ENCODE measurements at places on chromosomes 7 and 10.
A peak's percentile ranks its signal among the peaks of the same experiment; 100 is the strongest.

DNA sequence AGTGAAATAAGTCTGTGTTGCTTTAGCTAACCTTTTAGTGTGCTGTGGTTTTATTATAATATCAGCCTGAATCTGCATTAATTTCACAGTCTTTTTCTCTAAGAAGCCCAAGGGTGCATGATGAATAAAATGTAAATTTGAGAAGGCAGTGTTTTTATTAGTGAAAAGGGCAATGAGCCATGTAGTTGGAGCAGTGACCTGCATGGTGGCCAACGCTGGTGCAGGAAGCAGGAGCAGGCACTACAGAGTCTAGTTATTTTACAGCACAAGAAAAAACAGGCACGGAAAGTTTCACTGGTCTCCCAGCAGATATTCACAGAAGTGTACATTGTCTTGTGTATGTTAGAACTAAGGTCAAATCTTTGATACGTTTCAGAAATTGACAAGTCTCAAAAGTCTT lies 247.8 kb downstream of the CELF2 start:
- H3K36me3 ChIP-seq, result no peaks in the 10 kb centered on the region
- no peak overlapping the region for H3K27ac ChIP-seq

DNA sequence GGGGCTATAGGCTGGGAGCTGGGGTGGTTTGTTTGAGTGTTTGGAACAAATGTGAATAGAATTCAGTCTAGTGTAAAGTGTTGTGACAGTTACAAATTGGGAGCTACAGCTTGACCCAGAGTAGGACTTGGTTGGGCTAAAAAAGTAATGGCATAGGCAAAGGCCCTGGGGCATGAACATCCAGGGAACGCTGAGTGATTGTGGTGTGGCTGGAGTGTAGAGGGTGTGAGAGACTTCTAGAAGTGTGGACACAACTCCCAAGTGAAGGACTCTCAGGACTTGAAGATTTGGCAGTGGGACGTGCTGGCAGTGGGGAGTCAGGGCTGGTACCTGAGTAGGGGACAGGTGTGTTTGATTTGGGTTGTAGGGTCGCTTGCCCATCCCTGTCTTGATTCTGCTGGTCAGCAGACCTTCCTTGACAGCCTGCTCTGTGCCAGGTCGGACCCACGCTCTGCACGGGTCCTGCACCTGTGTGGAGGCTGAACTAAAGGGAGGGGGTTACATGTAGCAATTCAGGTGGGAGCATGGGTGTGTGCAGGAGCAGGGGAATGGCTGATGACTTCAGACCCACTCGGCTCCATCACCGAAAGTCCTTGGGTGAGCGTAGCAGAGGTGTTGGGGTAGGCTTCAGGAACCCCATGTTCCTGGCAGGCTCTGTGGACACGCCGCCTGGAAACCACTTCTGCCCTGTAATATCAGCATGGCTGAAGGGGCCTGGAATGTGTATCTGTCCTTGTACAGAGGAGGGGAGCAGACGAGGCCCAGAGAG lies 43.3 kb downstream of the ZMIZ1 start:
- no peak overlapping the region for H3K27ac ChIP-seq
- H3K4me1 ChIP-seq, result peaks cover 20% of the 10 kb centered on the region
- DNase-seq, result no peak
- no peak overlapping the region for H3K4me3 ChIP-seq

GRCh38 chr7:15035814-15036213 lies 133.3 kb upstream of the DGKB start:
- H3K4me3 ChIP-seq, result no peak overlapping the region
- no peaks in the 10 kb centered on the region for H3K27me3 ChIP-seq
- no peak overlapping the region for H3K27ac ChIP-seq
- no peak for DNase-seq
- no peaks in the 10 kb centered on the region for H3K4me1 ChIP-seq
- H3K36me3 ChIP-seq, result no peaks in the 10 kb centered on the region

DNA sequence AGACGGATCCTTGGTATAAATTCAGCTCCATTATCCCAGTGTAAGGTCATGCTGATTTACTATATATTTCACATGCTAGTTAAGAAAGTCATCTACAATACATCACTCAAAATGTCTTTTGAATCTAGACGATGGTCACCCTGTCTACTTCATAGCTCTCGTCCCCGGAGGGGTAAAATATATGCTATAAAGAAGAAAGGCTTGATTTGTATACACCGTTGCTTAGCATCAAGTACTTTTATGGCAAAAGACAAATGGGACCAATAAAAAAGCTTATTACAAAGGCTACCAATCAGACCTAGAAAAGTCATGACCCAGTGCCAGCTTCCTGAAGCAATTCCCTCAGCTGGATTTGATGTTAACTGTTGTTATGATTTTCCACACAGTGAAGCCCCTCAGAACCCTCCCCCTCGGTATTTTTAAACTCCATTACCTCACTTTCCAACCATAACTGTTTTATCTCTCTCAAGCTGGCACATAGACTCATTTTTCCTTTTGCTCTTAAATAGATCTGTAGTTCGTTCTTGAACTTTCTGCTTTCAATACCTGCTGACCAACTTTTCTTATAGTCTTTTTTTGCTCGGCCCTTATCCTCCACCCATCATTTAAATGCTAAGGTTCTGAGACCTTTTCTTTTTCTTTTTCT lies 104.9 kb downstream of the DOCK4 start:
- H3K4me1 ChIP-seq, result peaks cover 1% of the 10 kb centered on the region
- DNase-seq, result no peak
- H3K27ac ChIP-seq, result no peak overlapping the region

- no peaks in the 10 kb centered on the region for H3K27me3 ChIP-seq
- H3K4me1 ChIP-seq, result peaks cover 31% of the 10 kb centered on the region
- DNase-seq, result no peak
These were observed 45.5 kb downstream of the CTBP2 start for GRCh38 chr10:125114761-125115391.

GRCh38 chr10:49350846-49351532 lies 44.9 kb downstream of the DRGX start:
- H3K36me3 ChIP-seq, result no peaks in the 10 kb centered on the region
- H3K27me3 ChIP-seq, result no peaks in the 10 kb centered on the region
- H3K4me1 ChIP-seq, result no peaks in the 10 kb centered on the region
- DNase-seq, result no peak

DNA sequence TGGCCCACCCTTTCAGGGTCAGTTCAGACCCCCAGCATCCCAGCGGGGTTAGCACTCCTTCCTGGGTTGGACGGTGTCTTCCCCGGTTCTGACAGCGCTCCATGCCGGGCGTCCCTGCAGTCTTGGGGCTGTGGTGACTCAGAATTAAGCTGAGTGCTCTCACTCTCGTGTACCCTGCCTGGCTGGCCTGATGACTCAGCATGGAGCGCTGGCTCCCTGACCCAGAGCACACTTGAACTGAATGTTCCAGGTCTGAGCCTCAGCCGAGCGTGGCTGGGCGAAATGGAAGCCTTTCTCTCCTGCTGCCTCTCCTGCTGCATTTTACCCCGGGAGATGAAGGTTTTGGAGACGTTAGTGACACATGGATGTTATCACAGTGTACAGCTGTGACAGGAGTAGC lies 7.1 kb downstream of the BAG3 start:
- no peaks in the 10 kb centered on the region for H3K27me3 ChIP-seq
- H3K27ac ChIP-seq, result peak overlapping the region; percentile 1
- H3K4me1 ChIP-seq, result no peaks in the 10 kb centered on the region
- H3K36me3 ChIP-seq, result no peaks in the 10 kb centered on the region

- H3K27me3 ChIP-seq, result peaks cover 12% of the 10 kb centered on the region
- H3K36me3 ChIP-seq, result no peaks in the 10 kb centered on the region
- no peaks in the 10 kb centered on the region for H3K4me1 ChIP-seq
- no peak overlapping the region for H3K4me3 ChIP-seq
- H3K27ac ChIP-seq, result no peak overlapping the region
These were observed 1.1 kb upstream of the ADRA2A start for GRCh38 chr10:111075577-111076185.

DNA sequence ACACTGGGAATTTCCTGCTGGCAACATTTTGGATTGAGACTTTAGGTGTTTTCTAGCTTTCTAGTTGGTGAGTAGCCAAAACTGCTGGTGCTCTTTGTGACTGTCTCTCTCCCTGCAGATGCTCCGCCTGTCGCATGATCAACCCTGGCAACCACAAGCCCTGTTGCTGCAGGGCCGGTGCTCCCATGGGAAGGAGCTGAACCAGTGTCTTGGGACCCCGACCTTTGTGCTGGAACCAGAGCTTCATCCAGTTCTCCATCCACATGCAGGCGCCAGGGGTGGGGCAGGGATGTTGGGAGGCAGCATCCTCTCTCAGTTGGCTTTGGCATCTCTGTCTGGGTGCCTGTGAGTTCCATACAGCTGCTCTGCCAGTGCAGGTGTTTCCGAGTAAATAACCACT lies 306.2 kb upstream of the MKI67 start:
- no peak overlapping the region for H3K27ac ChIP-seq
- no peaks in the 10 kb centered on the region for H3K4me1 ChIP-seq
- no peaks in the 10 kb centered on the region for H3K27me3 ChIP-seq
- DNase-seq, result no peak

- DNase-seq, result no peak
- no peaks in the 10 kb centered on the region for H3K27me3 ChIP-seq
- no peak overlapping the region for H3K27ac ChIP-seq
- H3K4me1 ChIP-seq, result peaks cover 23% of the 10 kb centered on the region
These were observed 40.9 kb downstream of the SMURF1 start for GRCh38 chr7:99102809-99103690.

GRCh38 chr7:113159746-113160339 lies 41.5 kb upstream of the SMIM30 start:
- H3K27me3 ChIP-seq, result no peaks in the 10 kb centered on the region
- no peak overlapping the region for H3K27ac ChIP-seq
- no peaks in the 10 kb centered on the region for H3K4me1 ChIP-seq
- DNase-seq, result peak; percentile 31

GRCh38 chr10:7610651-7611389 lies 55.9 kb downstream of the ITIH5 start:
- H3K27me3 ChIP-seq, result no peaks in the 10 kb centered on the region
- H3K27ac ChIP-seq, result no peak overlapping the region
- no peak overlapping the region for H3K4me3 ChIP-seq
- DNase-seq, result no peak
- no peaks in the 10 kb centered on the region for H3K36me3 ChIP-seq

DNA sequence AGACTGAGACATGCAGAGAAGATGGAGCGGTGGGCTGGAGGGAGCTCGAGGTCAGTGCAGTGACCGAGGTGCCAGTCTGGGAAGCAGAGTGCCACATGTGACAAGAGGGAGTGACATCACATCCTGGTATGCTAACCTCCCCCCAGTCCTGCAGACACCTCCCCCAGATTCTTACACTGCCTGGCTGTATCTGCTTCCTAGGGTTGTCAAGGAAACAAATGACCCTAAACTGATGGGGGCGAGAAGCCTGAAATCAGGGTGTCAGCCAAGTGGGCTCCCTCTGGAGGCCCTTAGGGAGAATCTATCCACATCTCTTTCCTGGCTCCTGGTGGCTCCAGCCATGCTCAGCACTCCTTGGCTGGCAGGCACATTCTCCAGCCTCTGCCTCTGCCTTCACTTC lies 316.1 kb upstream of the ZMIZ1 start:
- no peak for DNase-seq
- H3K27me3 ChIP-seq, result no peaks in the 10 kb centered on the region
- no peak overlapping the region for H3K4me3 ChIP-seq
- peaks cover 6% of the 10 kb centered on the region for H3K4me1 ChIP-seq
- H3K27ac ChIP-seq, result no peak overlapping the region

DNA sequence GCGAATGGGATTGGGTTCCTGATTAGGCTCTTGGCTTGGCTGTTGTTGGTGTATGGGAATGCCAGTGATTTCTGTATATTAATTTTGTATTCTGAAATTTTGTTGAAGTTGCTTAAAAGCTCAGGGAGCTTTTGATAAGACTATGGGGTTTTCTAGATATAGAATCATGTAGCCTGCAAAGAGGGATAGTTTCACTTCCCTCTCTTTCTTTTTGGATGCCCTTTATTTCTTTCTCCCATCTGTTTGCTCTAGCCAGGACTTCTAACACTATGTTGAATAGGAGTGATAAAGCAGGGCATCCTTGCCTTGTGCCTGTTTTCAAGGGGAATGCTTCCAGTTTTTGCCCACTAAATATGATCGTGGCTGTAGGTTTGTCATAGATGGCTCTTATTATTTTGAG lies 40.4 kb upstream of the MPP7 start:
- H3K36me3 ChIP-seq, result no peaks in the 10 kb centered on the region
- no peaks in the 10 kb centered on the region for H3K27me3 ChIP-seq
- no peak for DNase-seq
- no peak overlapping the region for H3K27ac ChIP-seq

- no peak for DNase-seq
- no peak overlapping the region for H3K4me3 ChIP-seq
- H3K36me3 ChIP-seq, result no peaks in the 10 kb centered on the region
These were observed 220.0 kb upstream of the DPP6 start for GRCh38 chr7:153832160-153832559.

DNA sequence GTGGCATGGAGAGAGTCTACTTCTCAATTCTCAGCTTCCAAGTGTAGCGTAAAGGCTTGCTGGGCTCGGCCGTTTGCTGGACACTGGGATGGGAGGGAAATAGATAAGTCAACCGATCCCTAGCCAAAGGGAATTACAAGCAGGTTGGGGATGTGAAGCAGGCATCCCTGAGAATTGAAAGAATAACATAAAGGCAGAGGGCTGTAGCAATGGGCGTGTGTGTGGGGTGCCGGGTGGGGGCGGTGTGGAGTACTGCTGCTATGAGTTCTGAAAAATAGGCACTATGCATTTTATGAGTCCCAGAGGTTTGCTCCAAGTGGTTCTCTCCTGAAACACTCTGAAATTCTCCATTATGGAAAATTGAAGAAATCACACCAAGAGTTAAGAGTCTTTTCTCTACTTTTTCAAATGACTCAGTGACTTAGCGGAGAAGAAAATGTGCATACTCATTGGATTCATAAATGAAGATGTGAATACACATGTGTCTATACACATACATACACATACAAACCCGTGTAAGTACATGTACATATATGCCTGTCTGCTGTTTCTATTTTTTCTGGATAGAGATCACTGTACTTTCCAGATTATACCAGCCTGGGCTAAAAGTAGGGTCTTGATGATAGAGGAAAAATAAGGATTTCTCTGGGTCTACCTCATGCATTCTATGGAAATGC lies 65.4 kb downstream of the ADRA2A start:
- no peak for DNase-seq
- no peaks in the 10 kb centered on the region for H3K36me3 ChIP-seq
- no peak overlapping the region for H3K27ac ChIP-seq
- H3K4me3 ChIP-seq, result no peak overlapping the region
- peaks cover 6% of the 10 kb centered on the region for H3K4me1 ChIP-seq

DNA sequence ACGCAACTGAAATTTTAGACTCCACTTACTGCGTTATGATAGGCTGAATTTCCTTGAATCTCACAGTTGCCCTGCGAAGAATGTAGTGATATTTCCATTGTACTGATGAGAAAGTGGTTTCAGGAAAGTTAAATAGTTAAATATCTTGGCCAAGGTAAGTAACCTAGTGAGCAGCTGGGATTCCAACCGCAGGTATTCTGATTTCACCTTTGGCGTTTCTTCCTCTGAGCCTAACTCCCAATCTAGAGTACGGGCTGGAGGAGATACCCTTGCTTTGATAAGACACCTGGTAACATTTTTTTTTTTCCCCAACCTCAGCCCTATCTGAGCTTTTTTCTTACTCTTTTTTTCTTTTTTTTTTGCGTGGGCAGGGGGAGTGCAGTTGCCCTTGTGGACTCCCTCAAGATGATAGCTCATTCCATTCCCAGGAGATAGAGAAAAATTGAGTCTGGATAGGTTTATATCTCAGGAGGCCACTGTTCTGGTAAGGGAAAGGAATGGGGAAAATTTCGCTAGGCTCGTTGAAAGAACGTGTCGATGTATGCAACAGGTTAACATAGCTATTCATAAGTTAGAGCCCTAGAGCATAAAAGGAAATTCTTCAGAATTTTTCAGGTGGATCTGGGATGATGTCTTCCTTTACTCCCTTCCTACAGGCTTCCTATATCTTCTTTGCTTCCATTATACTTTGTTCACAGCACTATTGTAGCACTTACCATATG lies 3.1 kb upstream of the TAS2R38 start:
- no peaks in the 10 kb centered on the region for H3K27me3 ChIP-seq
- H3K4me1 ChIP-seq, result no peaks in the 10 kb centered on the region
- H3K36me3 ChIP-seq, result no peaks in the 10 kb centered on the region
- H3K27ac ChIP-seq, result no peak overlapping the region

Measured in H1 (cell line).